ENCODE measurements at places on chromosomes 3 and 15.

GRCh38 chr3:99084826-99085225 lies 183.3 kb upstream of the DCBLD2 start:
- DNase-seq = no peak

DNA sequence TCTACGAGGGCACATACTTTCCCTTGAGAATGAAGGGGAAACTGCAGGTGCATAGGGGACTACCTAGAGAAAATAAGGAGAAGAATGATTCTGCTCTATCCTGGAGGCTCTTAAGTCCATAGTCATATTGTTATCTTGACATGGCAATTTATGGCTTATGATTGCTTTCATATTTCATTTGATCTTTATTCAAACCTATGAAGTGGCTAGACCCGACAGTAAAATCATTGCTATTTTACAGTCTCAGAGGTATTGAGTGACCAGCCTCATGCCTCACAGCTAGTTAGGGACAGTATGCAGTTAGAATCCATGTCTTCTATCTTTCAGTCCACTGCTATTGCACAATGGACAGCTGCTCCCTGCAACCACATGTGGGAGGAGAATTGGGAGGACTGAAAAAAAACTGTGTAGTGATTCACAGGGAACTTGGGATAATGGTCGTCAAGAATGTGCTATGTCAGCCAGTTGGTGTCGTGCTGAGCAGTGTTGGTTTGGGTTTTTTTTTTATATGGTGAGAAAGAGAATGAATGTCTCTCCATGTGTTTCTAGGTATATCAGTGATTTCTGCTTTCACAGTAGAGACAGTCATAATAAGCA lies 63.2 kb upstream of the SPPL2A start:
- peak; percentile 88 for DNase-seq

DNA sequence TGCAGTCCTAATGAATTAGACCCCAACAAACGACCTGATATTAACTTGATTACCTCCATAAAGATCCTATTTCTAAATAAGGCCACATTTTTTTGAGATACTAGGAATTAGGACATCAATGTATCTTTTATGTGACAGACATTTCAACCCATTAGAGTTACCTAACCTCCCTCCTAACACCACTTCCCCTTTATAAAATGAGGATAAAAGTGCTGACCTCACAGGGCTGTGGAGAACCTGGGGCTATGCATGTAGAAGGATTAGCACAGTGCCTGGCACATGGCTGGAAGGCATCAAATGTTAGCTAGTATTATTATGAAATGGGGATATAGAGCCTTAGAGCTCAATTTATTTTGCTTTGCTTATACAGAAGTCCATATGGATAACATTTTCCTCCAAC lies 53.5 kb upstream of the LRRN1 start:
- DNase-seq = no peak

DNA sequence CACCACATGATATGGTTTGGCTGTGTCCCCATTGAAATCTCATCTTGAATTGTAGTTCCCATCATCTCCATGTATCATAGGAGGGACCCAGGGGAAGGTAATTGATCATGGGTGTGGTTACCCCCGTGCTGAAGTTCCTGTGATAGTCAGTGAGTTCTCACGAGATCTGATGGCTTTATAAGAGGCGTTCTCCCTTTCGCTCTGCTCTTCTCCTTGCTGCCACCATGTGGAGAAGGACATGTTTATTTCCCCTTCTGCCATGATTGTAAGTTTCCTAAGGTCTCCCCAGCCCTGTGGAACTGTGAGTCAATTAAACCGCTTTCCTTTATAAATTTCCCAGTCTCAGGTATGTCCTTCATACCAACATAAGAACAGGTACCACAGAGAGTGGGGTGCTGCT lies 21.9 kb downstream of the OSTN start:
- no peak for DNase-seq

- DNase-seq = no peak
Measured at GRCh38 chr3:131981323-131981722, 53.5 kb downstream of the CPNE4 start.

DNA sequence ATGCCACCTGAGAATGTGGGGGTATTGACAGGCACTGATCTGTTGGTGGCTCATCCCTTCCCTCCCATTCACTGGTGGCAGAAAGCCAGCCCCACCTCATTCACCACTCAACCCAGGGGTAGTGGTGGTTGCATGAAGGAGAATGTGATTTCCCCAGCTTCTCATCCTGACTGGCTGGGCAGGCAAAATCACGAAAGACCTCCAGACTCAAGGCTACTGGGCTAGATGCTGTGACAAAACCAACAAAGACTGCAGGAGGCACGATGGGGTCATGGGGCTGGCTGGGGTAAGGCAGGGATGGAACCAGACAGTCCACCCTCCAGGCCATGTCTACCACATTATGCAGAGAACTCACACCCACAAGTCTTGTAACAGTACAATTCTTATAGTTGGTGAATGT lies 33.9 kb downstream of the FSTL1 start:
- DNase-seq = no peak

GRCh38 chr3:66442254-66443117 lies 58.3 kb downstream of the LRIG1 start:
- no peak for DNase-seq

DNA sequence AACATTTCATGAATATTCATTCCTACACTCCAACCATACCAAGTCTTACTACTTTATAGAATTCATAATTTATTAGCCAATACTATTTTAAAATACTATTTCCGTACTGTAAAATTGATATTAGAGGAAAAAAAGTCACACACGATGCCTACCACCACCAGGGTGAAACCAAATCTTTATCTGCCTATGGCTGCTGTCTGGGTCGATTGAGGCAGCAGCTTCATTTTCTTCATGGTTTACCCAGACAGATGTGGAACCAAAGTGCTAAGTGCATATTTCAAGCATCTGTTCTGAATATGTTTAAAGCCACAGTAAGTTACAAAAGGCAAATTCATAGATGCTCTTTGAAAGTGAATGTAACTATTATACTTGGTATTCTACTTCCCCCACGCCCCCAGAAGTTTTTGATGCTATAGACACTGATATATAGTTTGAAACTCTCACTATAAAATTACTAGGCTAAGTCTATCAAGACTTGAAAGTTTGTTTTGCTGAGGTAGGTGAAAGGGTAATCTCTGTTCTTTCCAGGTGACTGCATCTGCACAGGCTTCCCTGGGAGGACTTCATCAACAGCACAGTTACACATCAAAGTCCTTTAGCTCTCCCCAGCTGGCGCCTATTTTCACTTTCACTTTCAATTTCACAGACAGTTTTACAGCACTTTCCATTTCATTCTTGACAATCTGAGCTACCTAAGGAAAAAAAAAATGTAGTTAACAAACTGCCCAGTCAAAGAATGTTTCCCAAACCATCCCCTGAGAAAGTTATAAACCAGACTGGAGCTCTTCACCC lies 113.9 kb downstream of the POLQ start:
- DNase-seq = peak; percentile 52

DNA sequence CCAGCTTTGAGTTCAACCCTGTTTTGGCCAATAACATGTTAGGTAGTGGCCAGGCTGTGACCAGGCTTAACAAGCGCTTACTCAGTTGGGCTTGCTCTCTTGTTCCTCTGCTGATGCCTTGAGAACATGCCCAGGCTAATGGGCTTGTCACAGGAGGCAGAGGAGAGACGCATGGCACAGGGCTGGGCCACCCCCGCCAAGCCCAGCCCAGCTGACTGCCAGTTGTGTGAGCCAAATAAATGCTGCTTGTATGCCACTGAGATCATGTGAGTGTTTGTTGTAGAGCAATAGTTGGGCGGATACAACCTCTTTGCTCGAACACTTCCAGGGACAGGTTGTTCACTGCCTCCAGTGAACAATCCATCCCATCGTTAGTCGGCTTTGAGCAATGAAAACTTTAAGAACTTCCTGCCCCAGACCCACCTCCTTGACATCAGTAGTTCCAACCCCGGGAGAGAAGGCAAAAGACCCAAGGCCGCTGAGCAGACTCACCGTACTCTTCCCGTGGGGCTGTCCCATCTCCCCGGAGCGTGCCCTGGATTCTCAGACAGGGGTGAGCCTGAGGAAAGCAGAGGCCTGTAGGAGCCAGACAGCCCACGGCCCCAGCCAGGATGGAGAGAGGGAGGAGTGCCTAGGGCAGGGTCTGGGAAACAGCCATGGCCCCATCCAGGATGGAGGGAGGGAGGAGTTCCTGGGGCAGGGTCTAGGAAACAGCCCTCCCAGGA lies 4.1 kb downstream of the PLA2G4F start:
- no peak for DNase-seq

DNA sequence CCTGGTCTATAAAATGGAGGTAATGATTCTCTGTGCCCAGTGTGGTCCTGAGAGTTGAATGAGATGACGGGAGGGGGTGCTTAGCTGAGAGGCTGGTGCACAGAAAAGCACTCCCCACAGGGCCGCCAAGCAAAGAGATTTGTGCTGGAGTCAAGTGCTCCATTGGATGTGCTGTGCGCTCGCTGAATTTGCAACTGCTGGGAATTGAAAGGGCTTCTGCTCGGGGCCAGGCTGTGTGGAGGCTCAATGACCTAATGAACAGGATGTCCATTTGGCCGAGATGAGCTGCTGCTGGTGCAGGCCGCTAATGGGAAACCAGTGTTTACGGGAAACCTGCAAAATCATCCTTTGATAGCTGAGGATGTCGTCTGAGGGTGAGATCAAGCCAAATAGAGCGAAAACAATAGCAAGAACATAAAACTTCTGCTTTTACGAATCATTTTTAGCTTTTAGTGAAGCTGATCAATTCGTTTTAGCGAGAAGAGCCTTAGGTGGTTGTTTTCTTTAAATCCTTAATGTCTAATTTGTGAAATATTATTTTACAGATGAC lies 211.7 kb downstream of the GABRG3 start:
- DNase-seq = no peak

DNA sequence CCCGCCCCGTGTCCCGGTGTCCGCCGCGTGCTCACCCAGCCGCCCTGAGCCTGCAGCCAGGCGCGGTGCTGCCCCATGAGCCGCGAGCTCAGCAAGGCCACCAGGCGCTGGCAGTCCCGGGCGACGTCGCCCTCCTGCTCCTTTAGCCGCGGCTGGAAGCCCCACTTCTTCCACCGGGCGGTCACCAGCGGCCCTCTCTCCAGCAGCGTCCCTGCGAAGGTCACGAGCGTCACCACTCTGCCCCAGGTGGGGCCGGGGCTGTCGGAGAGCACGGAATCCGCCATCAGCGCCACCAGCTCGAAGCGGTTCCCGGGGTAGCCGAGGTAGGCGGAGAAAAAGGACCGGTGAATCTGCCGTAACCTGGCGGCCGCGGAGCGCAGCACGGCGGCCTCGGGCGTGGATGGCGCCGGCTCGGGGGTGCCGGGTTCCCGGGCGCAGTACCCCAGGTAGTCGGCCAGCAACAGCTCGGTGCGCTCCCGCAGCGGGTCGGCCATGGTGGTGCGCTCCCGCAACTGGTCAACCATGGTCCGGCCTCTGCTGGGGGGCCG lies 298 bp downstream of the BCL2L10 start:
- DNase-seq = no peak

DNA sequence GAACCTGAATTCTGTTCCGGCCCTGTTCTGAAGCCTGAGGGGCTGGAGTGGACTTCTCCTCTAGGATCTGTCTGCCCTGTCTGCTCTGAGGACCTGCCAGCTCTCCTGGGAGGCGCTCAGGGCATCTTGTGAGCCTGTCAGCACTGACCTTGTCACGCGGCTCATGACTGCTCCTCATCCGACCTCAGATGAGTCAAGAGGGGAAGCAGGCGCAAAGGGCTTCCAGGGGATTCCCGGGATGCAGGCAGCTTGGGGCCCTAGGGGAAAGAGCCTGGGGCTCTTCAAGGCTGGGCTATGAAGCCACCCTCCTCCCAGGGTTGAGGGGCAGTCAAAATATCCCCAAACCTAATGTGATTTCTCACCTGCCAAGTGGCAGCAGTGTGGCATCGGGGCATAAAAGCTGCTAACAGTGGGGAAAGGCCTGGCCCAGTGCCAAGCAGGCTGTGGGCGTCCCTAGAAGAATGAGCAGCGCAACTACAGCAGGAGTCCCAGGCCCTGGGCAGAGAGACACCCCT lies 27.6 kb upstream of the ANKDD1A start:
- peak; percentile 90 for DNase-seq

GRCh38 chr15:52682781-52683180 lies 3.6 kb upstream of the ATOSA start:
- DNase-seq = no peak

- DNase-seq = no peak
Measured at GRCh38 chr3:179036626-179037300, 34.8 kb downstream of the ZMAT3 start.

GRCh38 chr15:52746162-52746757 lies 43.9 kb downstream of the ONECUT1 start:
- no peak for DNase-seq

- DNase-seq = no peak
Measured at GRCh38 chr3:177110895-177111294, 86.4 kb downstream of the TBL1XR1 start.

DNA sequence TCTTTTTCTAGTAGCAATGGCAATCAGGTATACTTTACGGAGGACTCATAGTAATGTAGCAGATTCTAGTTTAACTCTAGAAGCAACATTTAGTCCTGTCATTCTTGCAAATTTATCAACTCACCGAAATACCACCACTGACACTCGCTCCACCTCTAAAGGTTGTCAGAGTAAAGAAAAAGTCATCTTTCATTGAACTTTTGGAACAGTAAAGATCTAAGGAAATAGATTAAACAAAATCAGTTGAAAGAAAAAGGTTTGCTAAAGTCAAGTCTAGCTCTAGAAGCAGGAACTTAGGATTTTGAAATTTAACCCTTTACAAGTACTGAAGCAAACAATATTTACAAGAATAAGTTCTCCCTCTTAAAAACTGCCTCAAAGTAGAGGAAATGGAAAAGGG lies 8.7 kb downstream of the ATP8B4 start:
- DNase-seq = no peak

DNA sequence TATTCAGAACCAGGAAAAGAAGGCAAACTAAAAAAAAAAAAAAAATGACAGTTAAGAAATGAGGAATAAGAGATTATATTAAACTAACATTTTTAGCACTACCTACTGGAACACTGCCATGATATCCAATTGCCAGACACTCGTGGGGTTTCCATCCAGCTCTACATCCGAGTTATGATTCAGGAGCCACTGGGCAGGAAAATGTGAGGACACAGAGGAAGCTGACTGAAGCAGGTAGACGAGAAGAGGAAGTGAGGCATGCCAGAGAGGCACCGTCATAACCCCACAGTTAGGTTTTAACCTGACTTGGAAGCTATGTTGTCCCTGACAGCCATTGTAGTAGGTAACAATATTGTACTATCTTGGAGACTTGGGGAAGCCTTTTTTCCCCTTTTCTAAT lies 495.0 kb downstream of the NLGN1 start:
- DNase-seq = peak; percentile 34

DNA sequence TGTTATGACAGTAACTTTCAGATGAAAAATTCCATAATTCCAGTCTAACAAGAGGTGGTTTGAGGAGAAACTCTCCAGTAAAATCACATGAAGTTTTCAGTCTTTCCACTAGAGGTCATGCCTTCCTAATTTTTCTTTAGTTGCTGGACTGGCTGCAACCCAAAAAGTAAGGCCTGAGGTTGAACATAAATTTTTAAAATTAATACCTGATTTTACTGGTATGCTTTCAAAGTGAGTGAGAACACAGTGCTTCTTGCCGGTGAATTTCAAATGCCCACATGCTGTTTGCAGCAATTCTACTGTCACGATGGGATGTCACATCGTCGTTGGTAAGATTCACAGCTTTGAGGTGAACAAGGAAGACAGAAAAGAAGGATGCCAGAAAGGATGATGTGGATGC lies 89.0 kb upstream of the FGF12 start:
- DNase-seq = no peak

Measured in kidney epithelial cell (primary cell).